Stimulated activated CD4-positive, alpha-beta T cell treated with anti-CD3 and anti-CD28 coated beads, Interleukin-4, amount 100 ng/mL, for 48 hours (primary cell): ENCODE measurements at places on chromosomes 4 and X.

DNA sequence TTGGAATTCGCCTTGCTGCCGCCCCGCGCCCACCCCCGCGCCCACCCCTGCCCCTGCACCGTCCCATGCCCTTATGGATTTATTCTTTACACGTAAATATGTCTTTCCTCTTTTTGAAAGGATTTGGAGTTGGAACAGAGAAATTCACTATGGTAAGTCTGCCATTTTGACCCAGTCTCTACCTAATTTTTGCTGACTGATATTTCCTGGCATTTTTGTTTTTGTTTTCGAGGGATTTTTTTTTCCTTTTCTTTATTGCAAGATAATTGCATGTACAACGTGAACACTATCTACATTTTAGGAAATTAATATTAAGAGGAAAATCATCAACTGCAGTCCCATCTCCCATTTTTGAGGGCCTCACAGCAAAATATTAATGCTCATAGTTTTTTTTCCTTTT lies 468 bp upstream of the SPIN2B start:
- DNase-seq: no peak

DNA sequence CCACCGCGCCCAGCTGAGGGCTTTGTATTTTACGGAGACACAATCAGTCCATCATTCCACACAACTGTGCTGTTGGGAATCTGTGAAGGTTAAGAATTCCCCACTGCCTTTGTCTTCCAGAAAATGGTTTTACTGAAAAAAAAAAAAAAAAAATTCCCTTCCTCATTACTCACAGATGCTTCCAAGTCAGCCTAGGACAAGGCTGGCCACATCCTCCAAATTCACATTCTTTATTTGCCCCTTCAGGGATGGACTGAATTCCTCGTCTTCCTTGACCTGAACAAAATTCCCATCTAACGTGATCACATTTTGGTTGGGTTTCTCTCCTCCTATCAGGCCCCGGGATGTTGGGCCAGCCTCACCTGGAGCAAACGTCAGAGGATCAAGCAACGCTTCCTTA lies 130.3 kb downstream of the DHRSX start:
- no peak for DNase-seq

- DNase-seq: no peak
Observed at GRCh38 chr4:18291256-18291655, 269.7 kb upstream of the LCORL start.

- DNase-seq: no peak
Observed at GRCh38 chrX:13099121-13099520, 54.7 kb upstream of the FAM9C start.

- DNase-seq: no peak
Observed at GRCh38 chrX:23118890-23119527, 119.2 kb downstream of the DDX53 start.

DNA sequence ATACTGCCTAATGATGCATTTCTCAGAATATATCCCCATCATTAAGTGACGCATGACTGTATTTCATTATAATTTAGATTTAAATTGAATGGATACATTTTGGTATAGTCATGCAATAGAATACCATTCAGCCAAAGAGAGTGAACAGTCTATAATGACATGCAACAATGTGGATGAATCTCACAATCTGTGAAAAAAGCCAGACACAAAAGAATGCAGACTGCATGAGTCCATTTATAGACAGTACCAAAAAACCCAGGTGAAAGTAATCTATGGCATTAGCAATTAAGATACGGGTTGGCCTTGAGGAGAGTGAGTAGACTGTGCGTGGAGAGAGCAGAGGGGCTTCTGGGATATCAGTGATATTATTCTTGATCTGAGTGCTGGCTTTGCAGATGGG lies 239.7 kb upstream of the PGRMC2 start:
- DNase-seq: no peak

DNA sequence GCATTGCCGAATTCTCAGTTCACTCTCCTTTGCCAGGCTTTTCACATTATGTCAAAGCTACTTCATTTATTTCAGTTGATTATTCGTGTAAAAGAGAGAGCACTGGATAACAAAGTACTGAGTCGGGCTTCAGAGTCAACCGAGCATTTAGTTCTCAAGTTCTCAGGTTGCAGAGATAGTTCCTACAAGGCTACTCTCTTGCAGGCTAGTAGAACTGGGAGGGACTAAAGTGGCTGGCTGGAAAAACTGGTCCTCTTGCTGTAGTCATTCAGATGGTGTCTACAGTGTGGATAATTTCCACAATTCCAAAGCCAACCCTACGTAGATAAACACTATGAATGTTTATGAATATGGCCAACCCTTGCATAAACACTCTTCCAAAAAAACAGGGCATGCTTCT lies 4.6 kb upstream of the CCNG2 start:
- no peak for DNase-seq

GRCh38 chr4:73964862-73965611 lies 16.8 kb downstream of the PF4 start:
- DNase-seq: no peak

- DNase-seq: no peak
Observed at GRCh38 chrX:133783274-133783673, 202.1 kb downstream of the GPC3 start.

- no peak for DNase-seq
Observed at GRCh38 chr4:159606835-159607234, 504.0 kb downstream of the RAPGEF2 start.

- DNase-seq: no peak
Observed at GRCh38 chr4:177485528-177485927, 43.3 kb upstream of the AGA start.

- no peak for DNase-seq
Observed at GRCh38 chr4:17578482-17578891, 1.5 kb downstream of the LAP3 start.

GRCh38 chrX:50978920-50979682 lies 68.6 kb downstream of the BMP15 start:
- no peak for DNase-seq

GRCh38 chr4:115128037-115128436 lies 14.6 kb upstream of the NDST4 start:
- no peak for DNase-seq

DNA sequence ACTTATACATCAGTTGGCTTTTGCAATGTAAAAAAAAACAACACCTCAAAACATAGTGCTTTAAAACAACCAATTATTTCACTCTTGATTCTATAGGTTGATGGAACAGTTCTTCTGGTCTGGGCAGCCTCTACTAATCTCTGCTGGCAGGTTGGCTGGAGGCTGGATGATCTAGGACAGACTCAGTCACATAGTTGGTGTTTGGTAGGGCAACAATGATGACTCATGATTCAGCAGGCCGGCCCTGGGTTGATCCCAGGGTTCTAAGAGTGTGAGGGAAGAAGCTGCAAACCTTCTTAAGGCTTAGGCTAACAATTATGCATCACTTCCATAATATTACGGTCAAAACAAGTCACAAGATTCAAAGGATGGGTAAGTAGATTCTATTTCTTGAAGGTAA lies 558.2 kb downstream of the ZNF674 start:
- DNase-seq: no peak

DNA sequence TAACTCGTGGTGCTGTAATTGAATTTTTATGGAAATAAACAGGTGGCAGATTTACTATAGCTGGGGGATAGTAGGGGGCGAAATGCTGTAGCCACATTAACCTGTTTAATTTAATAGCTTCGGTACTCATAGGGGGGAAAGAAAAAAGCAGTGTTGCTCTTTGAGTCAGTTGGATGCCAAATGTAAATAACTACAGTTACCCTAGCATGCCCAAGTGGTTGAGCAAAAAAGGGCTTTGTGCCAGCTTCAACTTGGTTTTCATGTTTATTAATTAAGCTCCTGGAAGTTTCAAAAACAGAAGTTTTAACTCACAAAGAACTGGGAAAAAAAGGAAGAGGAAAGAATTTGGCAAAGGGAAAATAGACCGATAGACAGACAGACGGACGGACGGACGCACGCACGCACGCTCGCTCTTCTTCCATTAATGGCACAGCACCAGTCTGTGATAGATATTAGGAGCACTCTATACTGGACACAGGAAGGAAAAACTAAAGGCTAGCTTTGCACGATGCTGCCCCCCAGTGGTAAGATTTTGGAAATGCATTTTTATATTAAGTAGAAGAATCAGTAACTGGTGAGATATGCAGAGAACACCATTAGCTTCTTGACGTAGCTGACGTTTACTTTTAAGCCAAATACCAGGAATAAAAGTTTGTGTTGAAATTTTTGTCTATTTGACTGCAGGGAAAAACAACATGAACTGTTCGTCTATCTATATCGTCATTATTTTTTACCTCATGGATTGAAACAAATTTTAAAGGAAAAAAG lies 151.8 kb downstream of the SLC7A11 start:
- DNase-seq: peak; percentile 13

DNA sequence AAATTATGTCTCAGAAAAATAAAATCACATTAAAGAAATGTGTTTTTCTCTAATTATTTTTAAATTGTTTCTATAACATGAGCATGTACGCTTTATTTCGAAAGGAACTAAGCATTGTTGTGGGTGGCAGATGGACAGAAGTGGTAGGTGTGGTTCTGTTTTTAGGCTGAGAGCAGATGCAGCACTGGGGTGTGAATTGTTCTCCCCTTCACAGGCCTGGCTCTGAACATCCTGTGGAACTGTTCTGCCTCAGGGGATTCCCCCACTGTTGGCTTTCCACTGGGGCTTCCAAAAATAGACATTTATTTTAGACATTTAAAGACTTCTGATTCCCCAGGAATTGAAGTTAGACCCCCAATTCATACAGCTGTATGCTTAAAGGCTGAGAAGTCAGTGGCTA lies 41.9 kb upstream of the PDHA2 start:
- no peak for DNase-seq

DNA sequence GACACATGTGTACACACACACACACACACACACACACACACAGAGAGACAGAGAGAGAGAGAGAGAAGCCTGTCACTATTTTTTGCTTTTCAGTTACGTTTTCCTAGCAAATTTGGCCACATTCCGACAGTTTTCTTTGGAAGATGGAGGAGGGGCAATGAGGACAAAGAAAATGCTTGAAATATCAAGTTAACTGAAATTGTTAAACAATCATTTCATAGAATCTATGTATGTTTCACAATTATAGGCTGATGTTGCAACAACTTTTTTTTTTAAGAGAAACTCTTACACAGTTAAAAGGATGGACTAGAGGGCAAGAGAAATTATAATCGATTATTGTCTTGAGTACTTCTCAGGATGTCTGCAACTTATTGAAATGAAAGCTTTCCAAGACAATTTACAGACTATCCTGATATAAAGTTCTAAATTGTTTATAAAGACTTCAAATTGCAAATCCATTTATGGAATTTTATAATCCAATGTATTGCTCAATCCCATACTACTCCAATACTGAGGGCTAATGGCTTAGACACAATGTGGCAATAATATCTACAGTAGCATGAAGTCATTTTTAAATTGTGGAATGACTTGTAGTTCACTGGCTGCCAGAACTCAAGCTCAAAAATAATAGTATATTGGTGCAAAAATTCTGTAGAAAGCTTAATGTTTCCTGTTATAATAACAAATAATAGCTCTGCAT lies 647.0 kb upstream of the PCDH7 start:
- DNase-seq: no peak

GRCh38 chrX:41153957-41154356 lies 68.7 kb downstream of the USP9X start:
- DNase-seq: no peak

DNA sequence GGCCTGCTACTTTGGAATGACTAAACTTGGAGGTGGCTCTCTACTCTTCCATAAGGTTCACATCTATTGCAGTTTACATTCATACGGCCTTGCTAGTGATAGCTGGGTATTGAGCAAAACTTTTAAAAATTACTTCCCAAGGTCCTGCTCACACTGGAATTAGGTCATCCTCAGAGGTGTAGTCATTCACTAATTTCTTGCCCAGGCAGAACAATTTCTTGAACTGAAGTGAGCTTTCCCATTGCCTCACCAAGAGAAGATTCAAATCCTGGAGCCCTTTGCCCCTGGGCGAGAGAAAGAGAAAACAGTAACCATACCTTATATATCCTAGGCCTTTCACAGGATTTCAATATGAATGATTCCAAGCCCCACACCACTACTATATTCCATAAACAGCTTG lies 109.2 kb downstream of the GUCY2F start:
- no peak for DNase-seq

DNA sequence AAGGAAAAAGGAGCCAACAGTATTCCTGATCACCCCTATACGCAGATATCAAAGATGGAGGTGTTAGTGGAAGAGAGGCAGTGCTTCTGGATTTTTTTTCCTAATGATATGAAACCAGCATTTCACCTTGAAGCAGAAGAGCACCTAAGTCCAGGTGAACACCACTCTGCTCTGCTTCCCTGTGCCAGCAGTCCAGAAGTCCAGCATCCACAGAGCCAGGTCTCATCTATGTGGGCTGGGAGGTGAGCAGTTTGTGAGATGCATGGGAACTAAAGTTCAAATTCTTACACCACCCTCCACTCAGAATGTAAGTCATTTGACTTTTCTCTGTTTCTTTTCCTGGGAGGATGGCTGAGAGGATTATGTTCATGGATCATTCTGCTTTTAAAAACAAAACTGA lies 202.6 kb downstream of the RELL1 start:
- DNase-seq: no peak

DNA sequence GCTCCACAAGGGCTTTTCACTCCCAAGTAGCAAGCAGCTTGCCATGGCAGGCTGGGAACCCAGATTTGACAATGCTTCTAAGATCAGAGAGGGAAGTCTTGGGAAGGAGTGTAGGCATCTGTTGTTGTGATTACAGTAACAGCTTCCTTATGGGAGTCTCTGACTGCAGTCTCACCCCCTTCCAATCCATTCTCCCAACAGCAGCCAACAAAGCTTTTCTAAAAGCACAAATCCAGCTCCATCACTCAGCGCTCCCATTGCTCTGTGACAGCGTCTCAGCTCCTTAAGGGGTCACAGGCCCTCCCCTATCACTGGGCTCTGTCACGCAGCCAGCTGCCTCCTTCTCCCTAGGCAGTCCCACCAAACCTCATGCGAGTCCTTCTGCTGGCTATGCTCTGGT lies 7.1 kb downstream of the IGFBP7 start:
- no peak for DNase-seq

DNA sequence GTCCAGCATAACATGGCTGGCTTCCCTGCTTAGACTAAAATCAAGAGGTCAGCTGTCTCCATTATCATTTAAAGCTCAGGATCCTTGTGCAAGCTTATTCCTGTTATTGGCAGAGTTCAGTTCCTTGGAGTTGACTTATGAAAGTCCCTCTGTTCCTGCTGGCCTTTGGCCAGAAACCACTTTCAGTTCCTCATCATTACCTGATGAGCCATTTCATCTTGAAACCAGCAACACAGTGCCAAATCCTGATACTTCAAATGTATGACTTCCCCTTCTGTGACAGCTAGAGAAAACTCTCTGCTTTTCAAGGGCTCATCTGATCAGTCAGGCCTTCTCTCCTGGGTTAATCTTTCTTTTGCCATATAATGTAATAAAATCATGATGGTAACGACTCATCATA lies 110.6 kb upstream of the FSTL5 start:
- DNase-seq: no peak

DNA sequence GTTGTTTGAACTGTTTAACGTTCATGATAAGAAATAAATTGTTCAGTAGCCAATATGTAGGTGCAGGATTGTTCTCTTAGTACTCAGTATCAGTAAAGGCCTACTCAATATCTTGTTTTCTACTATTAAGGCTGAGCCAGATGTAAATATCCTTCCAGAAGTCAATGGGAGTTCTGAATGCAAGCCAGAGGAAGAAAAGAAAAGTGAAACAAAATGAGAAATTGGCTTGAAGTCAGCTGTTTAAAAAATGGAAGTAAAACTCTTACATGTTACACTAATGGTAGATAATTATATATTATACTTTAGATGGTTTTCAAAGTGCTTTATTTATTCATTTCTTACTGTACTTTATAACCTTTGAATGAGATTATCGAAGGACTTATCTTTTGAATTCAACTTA lies 1417.9 kb downstream of the ADGRL3 start:
- DNase-seq: no peak

GRCh38 chrX:7159149-7159861 lies 11.4 kb upstream of the PUDP start:
- DNase-seq: no peak
